IMR-90 (cell line): ENCODE measurements at places on chromosomes 7 and 10. TPM values are rescaled to one million over a fixed set of nuclear protein-coding genes. Genes with fewer than 3 reads are reported as not detected.

Gene TFEC
- under 0.01 and 0.28 TPM in 2 replicates for total RNA-seq

Gene SLC35G1
- 2.7 and 3.9 TPM in 2 replicates for total RNA-seq

Gene ANKIB1
- 33.9 and 39.4 TPM in 2 replicates for total RNA-seq

Gene KBTBD2
- total RNA-seq: 32.3 and 41.7 TPM in 2 replicates

Gene SLC18A3
- not detected in 2 replicates for total RNA-seq

Gene RELN
- total RNA-seq: 19.4 and 23.7 TPM in 2 replicates

Gene PDK4
- total RNA-seq: under 0.01 TPM in 2 replicates

Gene CLCN1
- total RNA-seq: not detected in 2 replicates

Gene PSMA2
- total RNA-seq: 138 and 217 TPM in 2 replicates

Gene AP1S1
- 233 and 295 TPM in 2 replicates for total RNA-seq

Gene STOX1
- total RNA-seq: under 0.01 and 0.18 TPM in 2 replicates

Gene STRIP2
- total RNA-seq: 2.2 and 3.0 TPM in 2 replicates

Gene ACHE
- total RNA-seq: not detected in 2 replicates

Gene ERVW-1
- total RNA-seq: not detected in 2 replicates

Gene CYP3A4
- total RNA-seq: not detected in 2 replicates

Gene PLEKHA8
- total RNA-seq: 9.7 and 13.6 TPM in 2 replicates

Gene KDM7A
- total RNA-seq: 2.3 and 2.5 TPM in 2 replicates

Gene NYAP1
- total RNA-seq: 0.18 and 0.28 TPM in 2 replicates

Gene ZNF786
- 5.8 and 7.3 TPM in 2 replicates for total RNA-seq

Gene ALDH18A1
- 201 and 232 TPM in 2 replicates for total RNA-seq

Gene PNLIPRP1
- total RNA-seq: not detected in 2 replicates

Gene SFMBT2
- total RNA-seq: 1.1 and 1.3 TPM in 2 replicates

Gene KAZALD1
- total RNA-seq: 8.1 and 9.1 TPM in 2 replicates

Gene SFTPA1
- not detected in 2 replicates for total RNA-seq

Gene H2BK1
- not detected in 2 replicates for total RNA-seq

Gene TPST1
- total RNA-seq: 49.7 and 58.6 TPM in 2 replicates

Gene CRTAC1
- not detected in 2 replicates for total RNA-seq

Gene TACC2
- 2.9 and 5.8 TPM in 2 replicates for total RNA-seq
